Activated naive CD8-positive, alpha-beta T cell treated with anti-CD3 and anti-CD28 coated beads for 36 hours (primary cell): ENCODE measurements at places on chromosomes 5 and 9. TPM values are rescaled to one million over a fixed set of nuclear protein-coding genes. Genes with fewer than 3 reads are reported as not detected.

The IFNA13 gene
- total RNA-seq: not detected

The ENTREP1 gene
- not detected for total RNA-seq

The SPINK7 gene
- total RNA-seq: not detected

The SHISAL2B gene
- not detected for total RNA-seq

The PCDHGC5 gene
- not detected for total RNA-seq

The SH2D3C gene
- 20.4 TPM for total RNA-seq

The PCDHB13 gene
- not detected for total RNA-seq

DNA sequence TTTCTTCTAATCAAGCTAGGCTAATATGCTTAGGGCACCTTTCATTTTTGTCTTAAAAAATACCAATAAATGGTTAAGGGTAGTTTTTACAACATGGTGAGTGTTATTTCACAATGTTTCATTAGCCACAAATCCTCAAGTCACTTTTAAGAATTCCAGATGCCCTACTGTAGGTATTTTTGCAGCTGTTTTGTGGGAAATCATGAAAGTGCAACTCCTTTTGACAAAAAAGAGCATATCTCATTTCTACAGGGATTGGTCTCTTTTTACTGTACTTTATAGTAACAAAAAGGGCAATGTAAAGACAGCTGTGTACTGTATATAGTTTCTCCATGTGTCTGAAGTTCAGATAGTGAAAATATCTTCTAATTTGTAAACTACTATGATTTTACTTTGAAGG is 28.3 kb upstream of the GAS1 start:
- peaks cover 42% of the 10 kb centered on the region for H3K27me3 ChIP-seq
- no peaks in the 10 kb centered on the region for H3K36me3 ChIP-seq
- H3K4me3 ChIP-seq: no peak overlapping the region
- DNase-seq: no peak

DNA sequence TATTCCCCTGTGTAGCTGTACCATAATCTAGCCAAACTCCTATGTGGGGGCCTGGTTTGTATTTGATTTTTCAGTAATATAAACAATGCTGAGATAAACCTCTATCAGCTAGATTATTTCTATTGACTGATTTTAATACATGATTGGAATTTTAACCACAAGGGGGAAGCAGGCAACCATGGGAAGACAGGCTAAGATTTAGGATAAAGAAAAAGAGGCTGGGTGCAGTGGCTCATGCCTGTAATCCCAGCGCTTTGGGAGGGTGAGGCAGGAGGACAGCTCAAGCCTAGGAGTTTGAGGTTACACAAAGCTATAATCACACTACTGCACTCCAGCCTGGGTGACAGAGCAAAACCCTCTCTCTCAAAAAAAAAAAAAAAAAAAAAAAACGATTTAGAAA is 18.1 kb upstream of the GPX3 start:
- H3K4me1 ChIP-seq: no peaks in the 10 kb centered on the region
- no peaks in the 10 kb centered on the region for H3K36me3 ChIP-seq
- peaks cover 5% of the 10 kb centered on the region for H3K27me3 ChIP-seq

GRCh38 chr5:19301271-19301670 is 686.7 kb downstream of the CDH18 start:
- no peak overlapping the region for H3K4me3 ChIP-seq
- no peaks in the 10 kb centered on the region for H3K27me3 ChIP-seq
- H3K27ac ChIP-seq: no peak overlapping the region
- H3K36me3 ChIP-seq: no peaks in the 10 kb centered on the region
- no peak for DNase-seq

DNA sequence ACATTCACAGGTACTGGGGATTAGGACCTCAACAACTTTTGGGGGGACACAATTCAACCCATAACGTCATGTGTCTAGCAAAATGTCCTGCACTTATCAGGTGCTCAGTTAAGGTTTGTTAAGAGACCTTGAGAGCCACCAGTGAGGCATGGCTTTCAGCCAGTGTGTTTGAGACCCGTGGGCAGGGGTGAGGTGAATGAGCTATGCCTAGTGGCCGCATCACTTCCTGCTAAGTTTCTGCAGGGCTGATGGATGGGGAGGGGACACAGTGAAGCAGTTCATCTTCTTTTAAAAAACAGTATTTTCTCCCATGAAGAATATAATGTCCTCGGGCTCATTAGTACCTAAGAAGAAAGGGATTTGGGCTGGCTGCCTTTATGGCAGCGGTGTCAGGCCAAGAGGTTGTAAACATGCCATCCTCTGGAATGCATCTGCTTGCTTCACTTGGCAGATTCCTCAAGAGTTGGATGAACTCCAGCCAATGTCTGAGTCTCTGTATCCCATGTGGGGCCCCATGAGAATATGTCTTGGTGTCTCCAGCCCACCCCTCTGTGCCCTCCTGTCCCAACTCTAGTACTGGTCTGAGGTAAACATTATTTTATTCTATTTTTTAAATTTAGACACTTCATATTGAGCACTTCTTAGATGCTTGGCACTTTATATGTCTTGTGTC is 282.2 kb downstream of the CWC27 start:
- H3K4me1 ChIP-seq: peaks cover 2% of the 10 kb centered on the region
- no peak for DNase-seq
- H3K27me3 ChIP-seq: no peaks in the 10 kb centered on the region
- no peak overlapping the region for H3K27ac ChIP-seq
- H3K4me3 ChIP-seq: no peak overlapping the region

DNA sequence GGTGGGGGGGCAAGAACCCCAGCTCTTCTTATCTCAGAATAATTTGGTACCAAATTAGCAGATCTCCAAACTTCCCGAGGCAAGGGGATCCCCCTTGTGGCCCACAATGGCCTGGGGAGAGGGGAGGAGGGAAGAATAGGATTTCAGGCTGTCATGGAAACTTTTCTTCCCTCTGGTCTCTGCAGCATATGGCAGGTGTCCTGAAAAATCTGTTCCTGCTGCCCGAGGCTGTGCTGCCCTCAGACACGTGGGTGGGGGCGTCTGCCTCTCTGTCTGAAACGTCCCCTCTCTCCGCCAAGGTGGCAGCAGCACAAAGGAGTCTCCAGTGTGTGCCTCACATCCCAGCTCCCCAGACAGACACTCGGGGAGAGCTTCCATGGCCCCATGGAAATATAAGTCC is 34.0 kb downstream of the CCNJL start:
- no peak overlapping the region for H3K4me3 ChIP-seq
- H3K36me3 ChIP-seq: no peaks in the 10 kb centered on the region
- no peak overlapping the region for H3K27ac ChIP-seq
- peaks cover 3% of the 10 kb centered on the region for H3K4me1 ChIP-seq
- no peaks in the 10 kb centered on the region for H3K27me3 ChIP-seq
- no peak for DNase-seq

GRCh38 chr5:141742866-141743851 is 61.1 kb upstream of the ARAP3 start:
- no peak for DNase-seq
- H3K36me3 ChIP-seq: no peaks in the 10 kb centered on the region
- no peaks in the 10 kb centered on the region for H3K4me1 ChIP-seq
- H3K27ac ChIP-seq: no peak overlapping the region
- H3K27me3 ChIP-seq: peaks cover 32% of the 10 kb centered on the region

- DNase-seq: no peak
- no peaks in the 10 kb centered on the region for H3K4me1 ChIP-seq
- H3K27ac ChIP-seq: no peak overlapping the region
- H3K36me3 ChIP-seq: no peaks in the 10 kb centered on the region
These were observed 193.1 kb downstream of the ICE1 start for GRCh38 chr5:5615569-5615968.

DNA sequence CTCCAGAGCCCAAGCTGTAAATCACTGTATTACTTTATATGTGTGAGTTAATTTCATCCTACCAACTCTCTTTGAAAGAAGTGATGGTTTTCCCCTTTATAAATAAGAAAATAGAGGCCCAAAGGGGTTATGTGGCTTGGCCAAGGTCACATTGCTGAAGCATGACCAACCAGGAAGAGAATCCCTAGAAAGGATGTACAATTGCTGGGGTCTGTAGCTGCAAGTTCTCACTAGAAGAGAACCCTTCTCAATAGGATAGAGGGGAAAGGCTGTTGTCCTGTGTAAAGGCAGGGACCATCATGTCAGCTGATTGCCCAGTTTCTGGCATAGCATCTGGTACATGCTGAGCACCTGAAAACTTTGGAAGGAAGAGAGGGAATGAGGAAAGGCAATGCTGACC is 39.0 kb upstream of the FAT2 start:
- H3K36me3 ChIP-seq: no peaks in the 10 kb centered on the region
- DNase-seq: no peak
- no peaks in the 10 kb centered on the region for H3K27me3 ChIP-seq
- H3K27ac ChIP-seq: no peak overlapping the region
- no peak overlapping the region for H3K4me3 ChIP-seq
- no peaks in the 10 kb centered on the region for H3K4me1 ChIP-seq

DNA sequence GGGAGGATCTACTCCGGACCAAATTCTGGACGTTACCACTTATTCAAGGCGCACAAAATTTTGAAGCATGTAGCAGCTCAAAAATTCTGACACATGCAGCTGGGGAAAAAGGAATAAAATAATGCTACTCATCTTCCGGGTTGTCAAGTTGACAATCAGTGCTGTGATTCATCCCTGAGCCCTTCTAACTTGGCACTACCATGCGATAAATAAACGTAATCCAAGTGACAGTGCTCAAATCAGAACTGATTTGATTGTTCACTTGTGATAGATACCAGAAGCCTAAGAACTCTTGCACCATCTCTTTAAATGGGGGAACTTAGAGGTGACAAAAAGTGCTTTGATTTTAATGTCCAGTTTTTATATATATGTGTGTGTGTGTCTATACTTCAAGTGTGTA is 230.2 kb upstream of the TLE4 start:
- H3K36me3 ChIP-seq: peaks cover 2% of the 10 kb centered on the region
- DNase-seq: no peak
- H3K4me3 ChIP-seq: no peak overlapping the region
- no peaks in the 10 kb centered on the region for H3K4me1 ChIP-seq

GRCh38 chr5:177997846-177998245 is 1.8 kb upstream of the PROP1 start:
- H3K27ac ChIP-seq: no peak overlapping the region
- no peak for DNase-seq
- no peak overlapping the region for H3K4me3 ChIP-seq
- no peaks in the 10 kb centered on the region for H3K36me3 ChIP-seq
- H3K4me1 ChIP-seq: no peaks in the 10 kb centered on the region

GRCh38 chr5:27706832-27707231 is 668.4 kb upstream of the CDH9 start:
- H3K36me3 ChIP-seq: no peaks in the 10 kb centered on the region
- H3K4me1 ChIP-seq: no peaks in the 10 kb centered on the region
- H3K27ac ChIP-seq: no peak overlapping the region
- no peak for DNase-seq
- no peak overlapping the region for H3K4me3 ChIP-seq
